Cortex of kidney (tissue), 1 donor: ENCODE measurements at places on chromosomes 11 and 22.

DNA sequence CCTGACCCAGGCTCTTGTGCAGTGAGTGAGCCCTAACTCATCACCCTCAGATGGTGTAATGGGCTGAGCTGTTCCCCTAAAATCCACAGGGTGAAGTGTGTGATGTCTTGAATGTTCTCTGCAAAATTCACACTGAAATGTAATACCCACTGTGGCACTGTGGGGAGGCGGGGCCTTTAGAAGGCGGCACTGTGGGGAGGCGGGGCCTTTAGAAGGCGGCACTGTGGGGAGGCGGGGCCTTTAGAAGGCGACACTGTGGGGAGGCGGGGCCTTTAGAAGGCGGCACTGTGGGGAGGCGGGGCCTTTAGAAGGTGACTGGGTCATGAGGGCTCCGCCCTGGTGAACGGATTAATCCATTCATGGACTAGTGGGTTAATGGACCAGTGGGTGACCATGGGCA is 33.0 kb downstream of the CHID1 start:
- DNase-seq = no peak

DNA sequence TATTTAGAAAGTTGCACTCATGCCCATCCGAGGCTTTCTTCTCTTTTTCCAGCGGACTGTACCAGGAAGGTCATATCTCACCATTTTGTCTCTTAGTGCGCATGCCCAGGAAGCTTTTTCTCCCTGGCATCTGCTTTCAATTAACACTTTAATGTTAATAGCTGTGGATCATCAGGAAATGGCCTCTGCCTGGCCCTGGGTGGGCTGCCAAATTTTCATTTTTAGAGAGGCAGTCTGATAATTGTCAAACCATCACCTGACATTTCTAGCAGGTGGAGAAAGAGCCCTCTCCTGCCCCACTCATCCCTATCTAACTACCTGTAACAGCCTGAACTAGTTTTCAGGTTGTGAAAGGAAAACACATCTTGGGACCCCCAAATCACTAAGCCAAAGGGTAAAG is 257.4 kb upstream of the LRRC4C start:
- no peak for DNase-seq

- DNase-seq = no peak
Observed at GRCh38 chr22:17639247-17639741, 737 bp downstream of the BCL2L13 start.

DNA sequence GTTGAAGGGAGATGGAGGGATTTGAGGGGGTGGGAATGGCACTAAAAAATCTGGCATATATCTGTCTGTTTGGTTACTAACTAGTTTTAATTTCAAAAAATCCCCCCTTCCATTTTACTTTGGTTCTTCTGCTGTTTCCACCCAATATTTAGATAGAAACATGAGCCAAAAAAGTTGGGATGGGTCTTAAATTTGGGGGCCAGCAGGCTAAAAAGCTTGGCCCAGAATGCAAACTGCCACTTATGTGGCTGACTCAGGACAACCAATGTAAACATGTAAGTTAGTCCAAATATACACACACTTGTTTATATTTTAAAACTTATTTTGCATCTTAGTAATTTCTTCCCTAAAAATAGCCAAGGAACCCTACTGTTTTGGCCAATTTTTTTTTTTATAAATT is 35.7 kb downstream of the LGR4 start:
- no peak for DNase-seq

DNA sequence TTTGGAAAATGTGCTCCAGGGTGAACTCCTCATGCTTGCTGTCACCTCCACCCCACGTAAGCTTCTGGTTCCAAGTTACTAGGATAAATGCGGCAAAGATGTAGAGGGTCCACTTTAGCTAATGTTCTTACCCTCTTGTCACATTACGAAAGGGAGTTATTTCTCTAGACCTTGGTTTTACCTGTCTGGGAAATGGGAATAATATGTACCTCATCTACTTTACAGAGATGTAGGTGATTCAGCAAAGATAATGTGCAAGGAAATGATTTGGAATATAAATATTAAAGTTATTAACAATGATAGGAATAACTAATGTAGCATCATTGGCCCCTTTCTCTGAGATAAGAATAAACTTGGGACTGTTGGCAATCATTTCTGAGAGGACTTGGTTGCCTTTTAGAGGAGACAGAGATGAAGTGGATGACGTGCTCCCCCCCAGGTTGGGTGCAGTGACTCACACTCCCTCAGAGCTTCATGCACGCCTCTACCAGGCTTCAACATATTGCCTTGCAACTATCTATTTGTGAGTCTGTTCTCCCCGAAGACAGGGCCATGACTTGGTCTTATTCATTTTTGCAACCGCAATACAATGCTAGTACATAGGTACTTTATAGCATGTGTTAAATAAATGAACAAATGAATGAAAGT is 97.1 kb downstream of the ME3 start:
- DNase-seq = no peak

GRCh38 chr22:31278151-31278621 is 14.1 kb downstream of the PIK3IP1 start:
- no peak for DNase-seq

DNA sequence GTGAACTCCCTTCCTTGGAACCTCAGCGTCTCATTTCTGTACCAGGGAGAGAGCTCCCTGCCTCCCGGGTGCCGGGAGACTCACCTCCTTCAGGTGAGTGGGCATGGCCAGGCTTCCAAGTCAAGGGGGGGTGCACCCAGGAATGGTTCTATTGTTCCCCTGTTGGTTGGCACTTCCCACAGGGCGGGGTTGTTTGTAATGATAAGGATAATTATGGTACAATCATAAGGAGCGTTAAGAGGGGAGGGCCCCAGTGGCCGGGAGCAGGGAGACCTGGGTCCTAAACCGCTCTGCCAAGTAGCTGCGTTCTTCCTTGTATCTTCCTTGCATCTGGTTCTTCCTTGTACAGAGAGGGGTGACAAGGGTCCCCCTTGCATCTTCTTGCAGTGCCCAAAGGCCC is 79.1 kb downstream of the LRRC32 start:
- no peak for DNase-seq

GRCh38 chr11:71342951-71343827 is 90.8 kb upstream of the SHANK2 start:
- no peak for DNase-seq

GRCh38 chr11:21430537-21430936 is 761.2 kb downstream of the NELL1 start:
- no peak for DNase-seq

- no peak for DNase-seq
Observed at GRCh38 chr11:33622186-33622585, 78.4 kb downstream of the C11orf91 start.

DNA sequence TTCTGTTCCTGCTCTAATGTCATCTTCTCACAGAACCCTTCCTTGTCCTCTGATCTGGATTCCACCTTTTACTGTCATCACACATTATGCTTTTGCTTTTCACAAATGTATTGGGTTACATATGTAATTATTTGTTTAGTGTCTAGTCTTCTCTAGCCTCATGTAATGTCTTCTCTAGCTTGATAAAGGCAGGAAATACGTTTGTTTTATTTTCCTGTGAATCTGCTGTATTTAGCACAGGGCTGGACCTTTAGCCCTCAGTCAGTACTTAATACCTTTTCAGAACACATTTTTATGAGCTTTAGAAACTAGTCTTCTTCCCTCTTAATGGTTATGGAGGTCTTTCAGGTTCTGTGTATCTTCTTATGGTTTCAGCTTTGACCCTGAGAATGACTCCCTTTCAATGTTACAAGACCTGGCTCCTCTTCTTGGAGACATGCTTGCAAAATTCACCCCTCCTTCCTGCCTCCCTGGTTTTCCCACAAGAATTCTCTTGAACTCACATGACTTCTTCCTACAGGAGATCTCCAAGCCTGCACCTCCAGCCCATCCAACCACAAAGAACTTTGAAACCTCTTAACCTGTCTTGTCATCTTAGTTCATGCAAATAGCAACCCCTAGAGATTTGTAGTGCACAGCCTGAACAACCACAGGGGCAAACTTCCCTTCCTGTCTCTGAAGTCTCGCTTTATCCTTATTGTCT is 132.7 kb upstream of the DDI1 start:
- DNase-seq = no peak

- DNase-seq = no peak
Observed at GRCh38 chr11:95419915-95420314, 188.9 kb upstream of the SESN3 start.

DNA sequence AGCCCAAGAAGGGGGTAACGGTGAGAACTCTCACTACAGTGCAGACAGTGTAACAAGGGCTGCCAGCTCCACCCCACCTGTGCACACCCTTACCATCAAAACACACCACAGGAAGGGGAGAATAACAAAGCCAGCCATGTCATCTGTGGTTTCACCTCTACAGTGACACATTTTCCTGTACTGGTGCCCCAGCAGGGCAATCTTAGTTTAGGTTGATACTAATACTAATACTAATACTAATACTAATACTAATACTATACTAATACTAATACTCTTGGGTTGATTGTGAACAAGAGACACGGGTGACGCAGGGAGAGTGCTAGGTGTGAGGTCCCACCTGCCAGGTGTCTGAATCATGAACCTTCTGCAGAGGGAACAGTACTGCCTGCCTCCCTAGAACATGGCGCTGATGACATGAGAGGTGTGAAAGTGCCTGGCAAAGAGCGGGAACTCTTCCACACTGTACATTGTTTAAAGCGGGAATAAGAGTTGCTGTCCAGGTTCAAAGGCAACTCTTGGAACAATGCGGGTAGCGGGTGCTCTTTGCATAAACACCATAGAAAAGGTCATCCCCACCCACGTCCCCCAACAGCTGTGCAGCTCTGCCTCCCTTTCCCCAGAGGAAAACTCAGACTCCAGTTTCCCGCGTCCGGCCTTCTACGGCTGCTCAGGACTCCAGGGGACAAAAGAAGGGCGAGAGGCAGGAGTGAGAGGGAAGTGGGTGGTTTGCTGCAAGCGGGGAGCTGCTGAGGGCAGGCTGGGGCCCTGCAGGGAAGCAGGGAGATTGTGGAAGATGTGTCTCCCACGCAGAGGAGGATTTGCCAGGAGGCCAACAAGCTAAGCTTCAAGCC is 25.0 kb upstream of the TMPRSS4 start:
- DNase-seq = no peak

DNA sequence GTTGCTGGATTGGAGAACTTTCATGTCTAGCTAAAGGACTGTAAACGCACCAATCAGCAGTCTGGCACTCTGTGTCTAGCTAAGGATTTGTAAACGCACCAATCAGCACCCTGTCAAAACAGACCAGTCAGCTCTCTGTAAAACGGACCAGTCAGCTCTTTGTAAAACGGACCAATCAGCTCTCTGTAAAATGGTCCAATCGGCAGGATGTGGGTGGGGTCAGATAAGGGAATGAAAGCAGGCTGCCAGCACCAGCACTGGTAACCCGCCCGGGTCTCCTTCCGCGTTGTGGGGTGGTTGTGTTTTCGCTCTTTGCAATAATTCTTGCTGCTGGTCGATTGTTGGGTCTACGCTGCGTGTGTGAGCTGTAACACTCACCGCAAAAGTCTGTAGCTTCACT is 11.3 kb downstream of the MYO18B start:
- DNase-seq = no peak

GRCh38 chr11:495537-495931 is 11.5 kb downstream of the RNH1 start:
- no peak for DNase-seq

DNA sequence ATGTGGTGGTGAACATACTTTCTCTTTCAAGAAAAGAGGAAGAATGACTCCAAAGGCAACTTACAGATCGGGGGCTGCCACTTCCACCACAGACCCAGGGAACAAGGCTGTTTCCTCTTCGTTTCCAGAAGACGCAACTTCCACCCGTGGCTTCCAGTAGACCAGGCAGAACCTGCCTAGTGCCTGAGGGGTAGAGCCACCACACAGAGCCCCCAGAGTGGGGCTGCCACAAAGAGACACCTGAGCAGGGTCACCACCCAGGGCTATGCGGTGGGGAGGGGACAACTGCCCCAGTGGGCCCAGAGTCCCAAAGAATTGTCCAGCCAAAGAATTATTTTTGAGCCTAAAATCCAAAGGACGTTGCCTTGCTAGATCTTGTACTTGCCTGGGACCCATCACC is 16.7 kb upstream of the PHF21B start:
- no peak for DNase-seq

GRCh38 chr11:123760894-123761293 is 6.6 kb upstream of the OR6X1 start:
- no peak for DNase-seq

GRCh38 chr22:19719050-19719482 is 4.3 kb upstream of the GP1BB start:
- no peak for DNase-seq

- DNase-seq = no peak
Observed at GRCh38 chr11:16799890-16800289, 61.4 kb downstream of the C11orf58 start.

- DNase-seq = no peak
Observed at GRCh38 chr11:8263109-8263768, 439 bp downstream of the LMO1 start.

DNA sequence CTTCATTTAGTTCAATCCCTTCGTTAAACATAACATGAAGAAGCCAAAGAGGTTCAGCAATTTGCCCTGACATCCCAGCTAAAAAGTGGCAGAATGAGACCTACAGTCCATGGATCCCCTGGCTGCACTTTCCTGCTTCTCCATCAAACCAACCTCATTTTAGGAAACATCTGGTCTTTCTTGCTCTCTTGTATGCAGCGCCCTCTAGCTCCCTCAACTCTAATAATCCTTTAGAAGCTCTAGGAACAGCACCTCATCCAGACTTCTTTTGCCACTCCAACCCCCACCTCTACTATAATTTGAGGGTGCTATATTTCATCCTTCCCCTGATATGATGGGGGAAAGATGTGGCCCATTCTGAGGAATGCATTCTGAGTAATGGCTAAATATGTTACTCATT is 7.4 kb downstream of the CNTF start:
- DNase-seq = no peak

GRCh38 chr11:14585438-14585837 is 58.2 kb upstream of the PDE3B start:
- no peak for DNase-seq
